Naive thymus-derived CD4-positive, alpha-beta T cell (primary cell): ENCODE measurements at places on chromosomes 2 and 18.

GRCh38 chr18:5986257-5986931 lies 91.1 kb upstream of the TMEM200C start:
- H3K36me3 ChIP-seq: no peaks in the 10 kb centered on the region
- no peak for DNase-seq
- no peaks in the 10 kb centered on the region for H3K27me3 ChIP-seq
- no peak overlapping the region for H3K27ac ChIP-seq

GRCh38 chr2:176291809-176292283 lies 22.6 kb downstream of the MTX2 start:
- no peak overlapping the region for H3K27ac ChIP-seq
- no peaks in the 10 kb centered on the region for H3K27me3 ChIP-seq

DNA sequence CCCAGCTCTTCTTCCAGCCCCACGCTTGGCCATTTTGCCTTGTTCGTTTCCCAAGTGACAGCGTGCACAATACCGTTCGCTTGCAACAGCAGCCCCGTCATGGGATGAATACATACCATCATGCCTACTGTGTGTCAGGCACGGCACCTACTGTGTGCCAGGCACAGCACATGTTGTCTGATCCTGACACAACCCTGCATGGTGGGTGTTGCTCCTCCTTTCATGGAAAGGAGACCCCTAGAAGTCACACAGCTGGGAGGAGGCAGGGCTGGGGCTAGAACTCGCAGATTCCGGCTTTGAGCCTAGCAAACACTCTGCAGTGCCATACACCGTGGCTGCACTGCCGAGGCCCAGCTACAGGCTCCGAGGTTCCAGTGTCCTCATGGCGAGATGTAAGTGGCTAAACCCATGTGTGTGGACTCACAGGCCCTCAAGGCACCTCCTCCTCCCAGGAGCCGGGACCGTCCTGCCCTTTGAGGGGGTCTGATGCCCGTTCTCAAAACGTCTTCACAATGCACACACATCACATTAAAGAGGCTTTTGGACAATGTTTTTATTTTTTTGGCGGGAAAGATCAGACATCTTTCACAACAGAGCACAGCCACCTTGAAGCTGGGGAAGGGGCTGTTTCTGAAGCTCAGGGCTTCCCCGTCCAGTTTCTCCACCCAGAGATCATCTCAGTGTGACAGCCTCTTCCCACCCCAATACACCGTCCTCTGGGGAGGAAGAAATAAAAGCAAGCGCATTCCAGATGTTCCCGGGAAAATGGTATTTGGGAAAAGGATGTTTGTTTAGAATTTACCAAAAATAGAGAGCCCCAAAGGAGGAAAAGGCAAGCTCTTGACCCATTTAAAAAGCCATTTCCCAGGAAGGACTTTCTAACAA lies 64.9 kb downstream of the HS1BP3 start:
- no peak overlapping the region for H3K27ac ChIP-seq
- H3K4me3 ChIP-seq: no peak overlapping the region
- H3K36me3 ChIP-seq: no peaks in the 10 kb centered on the region
- no peaks in the 10 kb centered on the region for H3K4me1 ChIP-seq
- no peaks in the 10 kb centered on the region for H3K27me3 ChIP-seq

GRCh38 chr2:195214072-195214471 lies 443.0 kb upstream of the SLC39A10 start:
- no peak for DNase-seq
- no peak overlapping the region for H3K4me3 ChIP-seq
- no peaks in the 10 kb centered on the region for H3K36me3 ChIP-seq
- no peaks in the 10 kb centered on the region for H3K27me3 ChIP-seq

DNA sequence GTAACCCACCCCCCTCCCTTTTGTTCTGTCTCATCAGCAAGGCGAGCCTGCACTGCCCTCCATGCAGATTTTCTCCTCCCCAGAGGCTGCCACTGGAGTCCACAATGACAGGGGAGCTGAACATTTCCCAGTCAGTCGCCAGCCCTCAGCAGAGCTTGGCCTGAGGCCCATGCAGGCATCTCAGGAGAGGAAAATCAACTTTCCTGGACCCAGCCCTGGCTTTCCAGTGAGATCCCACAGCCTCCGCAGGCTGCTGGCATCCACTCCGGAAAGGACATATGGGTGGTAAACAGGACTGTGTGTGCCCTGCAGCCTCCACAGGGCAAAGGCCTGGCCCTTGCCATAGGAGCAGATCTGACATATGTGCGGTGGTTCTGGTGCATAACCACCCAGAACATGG lies 253.8 kb downstream of the TNS1 start:
- no peak overlapping the region for H3K4me3 ChIP-seq
- no peak for DNase-seq
- H3K27ac ChIP-seq: no peak overlapping the region
- no peaks in the 10 kb centered on the region for H3K27me3 ChIP-seq
- no peaks in the 10 kb centered on the region for H3K4me1 ChIP-seq
- H3K36me3 ChIP-seq: no peaks in the 10 kb centered on the region

- H3K4me3 ChIP-seq: no peak overlapping the region
- no peak overlapping the region for H3K27ac ChIP-seq
- no peaks in the 10 kb centered on the region for H3K4me1 ChIP-seq
- H3K36me3 ChIP-seq: no peaks in the 10 kb centered on the region
- no peaks in the 10 kb centered on the region for H3K27me3 ChIP-seq
Observed at GRCh38 chr2:45559436-45559835, 51.6 kb downstream of the SRBD1 start.

DNA sequence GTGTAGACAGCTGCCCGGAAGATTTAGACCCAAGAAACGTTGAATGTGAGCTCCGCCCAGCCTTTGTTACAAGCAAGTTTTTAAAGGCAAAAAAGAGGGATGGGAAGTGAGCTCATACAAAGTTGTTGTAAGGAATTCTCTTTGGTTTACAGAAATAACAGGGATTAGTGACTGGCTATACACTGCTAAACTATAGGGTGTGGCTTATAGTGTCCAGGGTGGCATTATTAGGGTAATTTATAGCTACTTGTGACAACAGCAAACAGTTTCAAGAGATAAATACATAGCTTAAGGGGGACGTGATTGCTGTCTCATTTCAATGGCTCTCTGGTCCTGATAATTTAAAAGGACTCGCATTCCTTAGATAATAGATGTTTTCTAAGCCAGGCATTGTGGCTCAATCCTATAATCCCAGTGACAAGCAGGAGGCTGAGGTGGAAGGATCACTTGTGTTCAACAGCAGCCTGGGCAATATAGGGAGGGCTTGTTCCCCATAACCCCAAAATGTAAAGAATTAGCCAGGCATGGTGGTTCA lies 66.5 kb upstream of the TGIF1 start:
- DNase-seq: no peak
- H3K4me1 ChIP-seq: no peaks in the 10 kb centered on the region
- H3K27me3 ChIP-seq: no peaks in the 10 kb centered on the region
- H3K4me3 ChIP-seq: no peak overlapping the region

GRCh38 chr2:42906557-42907411 lies 114.4 kb upstream of the HAAO start:
- no peak for DNase-seq
- no peaks in the 10 kb centered on the region for H3K27me3 ChIP-seq
- H3K27ac ChIP-seq: no peak overlapping the region
- H3K4me3 ChIP-seq: no peak overlapping the region
- no peaks in the 10 kb centered on the region for H3K36me3 ChIP-seq

DNA sequence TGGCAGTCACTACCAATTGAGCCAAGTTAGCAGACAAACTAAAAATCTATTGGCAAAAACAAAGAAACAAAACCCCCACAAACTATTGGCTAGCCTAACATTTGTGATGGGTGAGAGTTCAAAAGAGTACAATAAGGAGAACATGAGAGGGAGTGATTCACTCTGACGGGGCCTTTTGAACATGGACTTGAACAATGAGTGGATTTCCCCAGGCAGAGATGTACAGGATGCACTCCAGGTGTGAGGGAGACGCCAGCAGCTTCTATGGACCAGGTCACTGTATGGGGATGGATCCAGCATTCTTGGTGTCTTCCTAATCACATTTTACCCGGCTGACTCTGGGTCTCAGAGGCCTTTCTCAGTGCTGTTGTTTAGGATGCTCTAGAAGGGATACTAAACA lies 167.5 kb upstream of the SMAD2 start:
- no peaks in the 10 kb centered on the region for H3K36me3 ChIP-seq
- H3K27me3 ChIP-seq: no peaks in the 10 kb centered on the region
- DNase-seq: no peak

- peaks cover 9% of the 10 kb centered on the region for H3K27me3 ChIP-seq
- H3K36me3 ChIP-seq: no peaks in the 10 kb centered on the region
- DNase-seq: no peak
- no peak overlapping the region for H3K4me3 ChIP-seq
- no peaks in the 10 kb centered on the region for H3K4me1 ChIP-seq
Observed at GRCh38 chr2:10075101-10075500, 5.1 kb downstream of the CYS1 start.

- H3K27ac ChIP-seq: peak overlapping the region; percentile 96
- peaks cover 4% of the 10 kb centered on the region for H3K36me3 ChIP-seq
- peak overlapping the region; percentile 92 for H3K4me3 ChIP-seq
- H3K4me1 ChIP-seq: peaks cover 16% of the 10 kb centered on the region
- DNase-seq: no peak
Observed at GRCh38 chr2:197453914-197454398, 604 bp downstream of the COQ10B start.

- peaks cover 7% of the 10 kb centered on the region for H3K4me1 ChIP-seq
- H3K27ac ChIP-seq: no peak overlapping the region
- DNase-seq: no peak
- no peak overlapping the region for H3K4me3 ChIP-seq
- H3K36me3 ChIP-seq: no peaks in the 10 kb centered on the region
Observed at GRCh38 chr2:237629188-237629534, 1.8 kb downstream of the LRRFIP1 start.

DNA sequence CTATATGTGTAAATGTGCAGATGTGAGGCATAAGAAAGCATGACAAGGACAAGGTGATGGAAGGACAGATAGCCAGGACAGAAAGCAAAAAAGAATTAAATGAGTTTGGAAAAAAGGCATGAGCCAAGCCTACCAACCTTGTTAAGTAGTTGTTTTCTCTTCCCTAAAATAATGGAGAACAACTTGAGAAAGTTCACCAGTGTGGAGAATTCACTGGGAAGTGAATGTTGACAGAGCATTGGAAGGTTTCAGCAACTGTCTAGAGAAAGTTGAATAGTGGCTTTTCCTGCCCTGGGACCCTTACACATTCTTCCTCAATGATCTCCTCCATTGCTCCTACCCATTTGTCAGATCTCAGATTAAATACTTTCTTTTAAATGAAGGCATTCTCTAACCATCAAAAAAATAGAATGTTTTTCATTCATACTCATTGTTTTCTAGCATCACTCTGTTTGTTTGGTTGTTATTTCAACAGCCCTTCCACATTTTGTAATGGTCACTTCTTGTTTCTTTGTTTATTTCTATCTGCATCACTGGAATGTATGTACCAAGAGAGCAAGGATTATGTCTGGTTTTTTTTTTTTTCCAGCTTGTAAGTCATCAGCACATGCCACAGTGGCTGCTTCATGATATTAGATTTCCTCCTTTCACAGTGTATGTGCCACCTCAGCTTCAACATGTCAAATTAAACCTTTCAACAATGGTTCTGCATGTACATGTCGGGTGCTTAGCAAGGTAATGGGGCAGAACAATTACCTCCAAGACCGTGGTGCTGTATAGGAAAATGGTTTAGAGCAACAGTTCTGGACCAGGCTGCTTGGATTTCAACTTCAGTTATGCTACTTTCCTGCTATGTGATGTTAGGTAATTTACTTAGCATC lies 586.0 kb upstream of the VRK2 start:
- H3K4me3 ChIP-seq: no peak overlapping the region
- no peaks in the 10 kb centered on the region for H3K36me3 ChIP-seq
- DNase-seq: no peak
- H3K4me1 ChIP-seq: no peaks in the 10 kb centered on the region

DNA sequence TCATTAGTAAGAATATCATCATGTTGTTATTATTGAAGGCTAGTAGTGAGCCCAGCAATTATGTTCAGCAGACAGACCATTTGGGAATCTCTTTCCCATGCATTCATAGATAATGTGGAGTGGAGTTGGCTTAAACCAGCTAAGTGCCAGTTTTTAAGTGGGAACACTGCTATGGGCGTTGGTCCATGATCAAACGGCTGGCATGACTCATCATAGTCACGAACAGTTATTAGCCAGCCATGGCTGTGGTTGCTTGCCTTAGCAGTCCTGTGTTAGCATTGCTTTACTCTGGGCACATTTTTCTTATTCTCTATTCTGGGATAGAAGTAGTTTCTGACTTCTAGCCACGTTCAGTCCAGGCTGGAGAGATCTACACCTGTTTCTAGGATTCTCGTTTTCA lies 17.7 kb downstream of the EIF4E2 start:
- peaks cover 23% of the 10 kb centered on the region for H3K36me3 ChIP-seq
- H3K4me1 ChIP-seq: no peaks in the 10 kb centered on the region
- H3K27me3 ChIP-seq: no peaks in the 10 kb centered on the region

DNA sequence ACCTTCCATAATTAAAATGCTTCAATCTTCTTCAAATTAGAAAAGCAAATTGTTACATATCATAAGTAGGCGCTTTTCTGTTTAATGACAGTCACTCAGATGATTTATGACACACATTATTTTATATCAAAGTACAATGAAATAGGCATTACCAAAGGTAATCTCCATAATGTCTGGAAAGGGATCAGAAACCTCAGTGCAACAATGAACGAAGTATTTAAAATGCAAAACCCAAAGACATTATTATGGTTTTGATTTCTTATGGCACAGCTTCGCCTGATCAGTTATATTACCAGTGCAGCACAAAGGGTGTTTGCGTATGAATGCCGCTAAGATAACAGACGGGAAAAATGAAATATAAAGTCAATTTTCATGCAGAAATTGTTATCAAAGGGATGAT lies 162.2 kb upstream of the MEIS1 start:
- H3K27ac ChIP-seq: no peak overlapping the region
- H3K27me3 ChIP-seq: no peaks in the 10 kb centered on the region
- H3K36me3 ChIP-seq: no peaks in the 10 kb centered on the region
- H3K4me1 ChIP-seq: no peaks in the 10 kb centered on the region
- no peak overlapping the region for H3K4me3 ChIP-seq

- H3K27me3 ChIP-seq: peaks cover 4% of the 10 kb centered on the region
- H3K27ac ChIP-seq: no peak overlapping the region
- no peaks in the 10 kb centered on the region for H3K4me1 ChIP-seq
- DNase-seq: no peak
- no peaks in the 10 kb centered on the region for H3K36me3 ChIP-seq
Observed at GRCh38 chr2:191243154-191243553, 2.0 kb upstream of the MYO1B start.

DNA sequence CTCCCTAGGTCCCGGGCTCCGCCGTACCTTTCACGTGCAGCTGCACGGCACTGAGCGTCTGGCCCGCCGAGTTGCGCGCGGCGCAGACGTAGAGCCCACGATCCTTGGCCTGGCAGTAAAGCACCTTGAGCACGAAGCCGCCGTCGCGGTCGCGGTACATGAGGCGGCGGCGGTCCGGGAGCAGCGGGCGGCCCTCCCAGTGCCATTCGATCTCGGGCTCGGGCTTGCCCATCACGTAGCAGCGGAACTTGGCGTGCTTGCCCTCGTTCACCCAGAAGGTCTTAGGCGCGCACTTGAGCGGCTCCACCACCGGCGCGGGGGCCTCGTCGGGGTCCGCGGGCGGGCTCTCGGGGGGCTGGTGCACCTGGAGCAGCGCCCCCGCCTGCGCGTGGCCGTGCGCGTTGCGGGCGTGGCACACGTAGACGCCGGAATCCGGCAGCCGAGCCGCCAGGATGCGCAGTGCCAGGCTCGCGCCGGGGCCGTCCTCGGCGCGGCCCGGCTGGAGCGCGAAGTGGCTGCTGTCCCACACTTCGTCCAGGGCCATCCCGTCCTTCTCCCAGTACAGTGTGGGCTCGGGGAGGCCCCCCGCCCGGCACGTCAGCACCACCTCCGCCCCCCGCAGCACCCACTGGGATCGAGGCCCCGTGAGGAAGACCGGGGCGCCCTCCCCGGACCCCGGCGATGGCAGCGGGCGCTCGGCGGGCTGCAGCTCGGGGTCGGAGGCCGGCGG lies 980 bp downstream of the OBSL1 start:
- H3K27ac ChIP-seq: no peak overlapping the region
- H3K36me3 ChIP-seq: no peaks in the 10 kb centered on the region
- DNase-seq: no peak
- H3K27me3 ChIP-seq: peaks cover 10% of the 10 kb centered on the region
- no peak overlapping the region for H3K4me3 ChIP-seq
